ENCODE measurements at places on chromosomes 11 and 22.

- no peak for ATAC-seq
These were observed 18.7 kb downstream of the ASPHD2 start for GRCh38 chr22:26447584-26448329.

GRCh38 chr22:24026056-24026455 is 15.0 kb downstream of the CABIN1 start:
- no peak for ATAC-seq

DNA sequence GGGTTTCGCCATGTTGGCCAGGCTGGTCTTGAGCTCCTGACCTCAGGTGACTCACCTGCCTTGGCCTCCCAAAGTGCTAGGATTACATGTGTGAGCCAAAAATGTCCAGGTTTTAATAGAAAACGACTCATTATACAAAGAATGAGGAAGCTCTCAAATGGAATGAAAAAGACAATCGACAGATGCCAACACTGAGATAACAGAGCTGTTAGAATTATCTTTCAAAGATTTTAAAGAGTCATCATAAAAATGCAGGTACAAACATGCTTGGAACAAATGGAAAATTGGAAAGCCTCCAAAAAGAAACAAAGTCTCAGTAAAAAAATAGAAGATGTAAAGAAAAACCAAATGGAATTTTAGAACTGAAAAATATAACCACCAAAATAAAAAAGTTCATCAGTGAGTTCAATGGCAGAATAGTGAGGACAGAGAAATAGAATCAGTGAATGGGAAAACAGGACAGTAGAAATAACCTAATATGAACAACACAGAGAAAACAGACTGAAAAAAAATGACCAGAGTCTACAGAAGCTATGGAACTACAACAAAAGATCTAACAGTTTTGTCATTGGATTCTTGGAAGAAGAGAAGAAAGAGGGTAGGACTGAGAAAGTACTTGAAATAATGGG is 10.9 kb downstream of the GAB2 start:
- ATAC-seq = no peak

GRCh38 chr22:38792833-38793232 is 1.1 kb downstream of the DNAL4 start:
- no peak for ATAC-seq

- no peak for ATAC-seq
These were observed 129.3 kb downstream of the GRIA4 start for GRCh38 chr11:105738986-105739795.

Measured in SK-N-SH treated with all-trans-retinoic acid at 6 μM for 48 hours (cell line).